Body of pancreas (tissue), 4 donors: ENCODE measurements at places on chromosomes 2 and 18.

- DNase-seq = no peak
Observed at GRCh38 chr2:15069149-15069548, 436.6 kb downstream of the LRATD1 start.

DNA sequence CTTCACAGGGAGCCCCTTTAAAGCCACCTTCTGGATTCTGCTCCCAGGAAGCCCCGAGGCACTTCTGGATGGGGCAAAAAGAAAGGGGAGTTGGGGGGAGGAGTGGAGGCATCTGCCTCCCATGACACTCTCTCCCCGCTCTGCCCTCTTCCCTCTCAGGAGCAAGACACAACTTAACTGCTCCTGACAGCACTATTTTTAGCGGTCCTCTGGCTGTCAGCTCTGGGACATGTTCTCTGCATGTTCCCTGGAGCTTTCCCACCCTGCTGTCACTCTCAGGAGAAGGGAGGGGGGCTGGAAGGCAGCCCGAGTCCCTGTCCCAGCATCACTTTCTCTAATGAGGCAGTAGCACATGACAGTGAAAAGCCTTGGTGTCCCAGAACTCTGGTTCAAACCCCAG lies 32.3 kb downstream of the PLB1 start:
- no peak for DNase-seq

DNA sequence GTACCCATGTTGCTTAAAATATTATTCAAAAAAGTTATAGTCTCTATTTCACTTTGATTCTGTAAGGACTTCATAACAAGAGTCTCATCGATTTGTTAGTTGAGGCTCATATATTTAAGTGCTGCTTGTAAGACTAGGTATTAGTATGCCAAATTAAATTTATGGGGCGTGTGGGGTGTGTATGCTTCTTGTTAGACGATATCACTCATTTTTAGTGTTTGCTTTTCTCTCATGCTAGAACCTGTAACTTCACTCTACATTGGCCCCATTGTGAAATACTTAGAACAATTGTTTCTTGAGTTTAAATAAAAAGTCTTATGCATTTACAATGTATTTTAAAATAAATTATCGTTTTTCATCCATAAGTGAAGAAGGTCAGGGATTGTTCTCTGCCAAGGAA lies 63.6 kb downstream of the CTNNA2 start:
- DNase-seq = no peak

DNA sequence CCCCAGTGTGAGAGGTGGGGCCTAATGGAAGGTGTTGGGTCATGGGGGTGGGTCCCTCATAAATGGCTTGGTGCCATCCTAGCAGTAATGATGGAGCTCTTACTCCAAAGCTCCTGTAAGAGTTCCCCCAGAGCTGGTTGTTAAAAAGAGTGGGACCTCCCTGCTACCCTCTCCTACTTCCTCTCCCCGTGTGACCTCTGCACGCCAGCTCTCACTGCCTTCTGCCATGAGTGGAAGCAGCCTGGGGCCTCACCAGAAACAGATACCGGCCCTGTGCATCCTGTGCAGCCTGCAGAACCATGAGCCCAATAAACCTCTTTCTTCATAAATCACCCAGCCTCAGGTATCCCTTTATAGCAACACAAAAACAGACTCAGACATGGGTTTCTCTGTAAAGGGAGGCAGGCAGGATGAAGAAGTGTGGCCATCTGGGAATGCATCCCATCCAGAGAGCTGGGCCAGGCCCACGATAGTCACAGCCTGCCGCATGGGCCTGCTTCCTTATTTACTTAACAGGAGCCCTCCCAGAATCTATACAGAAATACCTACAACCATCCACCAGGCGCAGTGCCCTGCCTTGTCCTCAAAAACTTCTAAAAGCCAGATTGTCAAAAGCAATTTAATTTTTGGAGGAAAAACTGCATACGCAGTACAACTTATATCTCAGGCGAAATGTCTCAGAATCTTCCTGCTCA lies 7.5 kb downstream of the PRLH start:
- no peak for DNase-seq

- DNase-seq = no peak
Observed at GRCh38 chr18:57014772-57015413, 132.0 kb upstream of the BOD1L2 start.

- no peak for DNase-seq
Observed at GRCh38 chr2:47405757-47406156, 2.8 kb downstream of the MSH2 start.

DNA sequence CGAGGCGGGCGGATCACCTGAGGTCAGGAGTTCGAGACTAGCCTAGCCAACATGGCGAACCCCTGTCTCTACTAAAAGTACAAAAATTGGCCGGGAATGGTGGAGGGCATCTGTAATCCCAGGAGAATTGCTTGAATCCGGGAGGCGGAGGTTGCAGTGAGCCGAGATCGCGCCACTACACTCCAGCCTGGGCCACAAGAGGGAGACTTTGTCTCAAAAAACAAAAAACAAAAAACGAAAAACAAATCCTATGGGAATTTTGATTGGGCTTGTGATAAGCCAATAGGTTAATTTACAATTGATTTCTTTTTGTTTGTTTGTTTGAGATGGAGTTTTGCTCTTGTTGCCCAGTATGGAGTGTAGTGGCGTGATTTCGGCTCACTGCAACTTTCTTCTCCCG lies 24.2 kb upstream of the TOGARAM2 start:
- DNase-seq = no peak

GRCh38 chr2:99710721-99711120 lies 220.9 kb upstream of the REV1 start:
- DNase-seq = no peak

GRCh38 chr2:208320686-208321085 lies 54.6 kb downstream of the PIKFYVE start:
- DNase-seq = no peak

GRCh38 chr18:57624988-57625387 lies 3.4 kb upstream of the NARS1 start:
- no peak for DNase-seq

GRCh38 chr2:210727549-210727948 lies 171.2 kb downstream of the CPS1 start:
- DNase-seq = no peak

DNA sequence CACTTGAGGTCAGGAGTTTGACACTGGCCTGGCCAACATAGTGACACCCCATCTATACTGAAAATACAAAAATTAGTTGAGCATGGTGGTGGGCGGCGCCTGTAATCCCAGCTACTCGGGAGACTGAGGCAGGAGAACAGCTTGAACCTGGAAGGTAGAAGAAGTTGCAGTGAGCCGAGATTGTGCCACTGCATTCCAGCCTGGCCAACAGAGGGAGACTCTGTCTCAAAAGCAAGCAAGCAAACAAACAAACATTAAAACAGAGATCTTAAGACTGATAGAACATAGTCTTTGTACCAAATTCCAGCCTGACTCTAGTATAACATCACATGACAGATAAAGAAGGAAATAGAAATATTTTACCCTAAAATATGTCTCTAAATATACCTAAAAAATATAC lies 168.1 kb downstream of the PTPRM start:
- DNase-seq = no peak

- DNase-seq = no peak
Observed at GRCh38 chr2:139142252-139142880, 362.2 kb upstream of the NXPH2 start.

GRCh38 chr2:169480079-169480465 lies 778 bp downstream of the BBS5 start:
- DNase-seq = no peak

GRCh38 chr2:130389358-130389757 lies 33.5 kb downstream of the PTPN18 start:
- no peak for DNase-seq

- DNase-seq = no peak
Observed at GRCh38 chr2:29314816-29315571, 199.8 kb downstream of the CLIP4 start.

DNA sequence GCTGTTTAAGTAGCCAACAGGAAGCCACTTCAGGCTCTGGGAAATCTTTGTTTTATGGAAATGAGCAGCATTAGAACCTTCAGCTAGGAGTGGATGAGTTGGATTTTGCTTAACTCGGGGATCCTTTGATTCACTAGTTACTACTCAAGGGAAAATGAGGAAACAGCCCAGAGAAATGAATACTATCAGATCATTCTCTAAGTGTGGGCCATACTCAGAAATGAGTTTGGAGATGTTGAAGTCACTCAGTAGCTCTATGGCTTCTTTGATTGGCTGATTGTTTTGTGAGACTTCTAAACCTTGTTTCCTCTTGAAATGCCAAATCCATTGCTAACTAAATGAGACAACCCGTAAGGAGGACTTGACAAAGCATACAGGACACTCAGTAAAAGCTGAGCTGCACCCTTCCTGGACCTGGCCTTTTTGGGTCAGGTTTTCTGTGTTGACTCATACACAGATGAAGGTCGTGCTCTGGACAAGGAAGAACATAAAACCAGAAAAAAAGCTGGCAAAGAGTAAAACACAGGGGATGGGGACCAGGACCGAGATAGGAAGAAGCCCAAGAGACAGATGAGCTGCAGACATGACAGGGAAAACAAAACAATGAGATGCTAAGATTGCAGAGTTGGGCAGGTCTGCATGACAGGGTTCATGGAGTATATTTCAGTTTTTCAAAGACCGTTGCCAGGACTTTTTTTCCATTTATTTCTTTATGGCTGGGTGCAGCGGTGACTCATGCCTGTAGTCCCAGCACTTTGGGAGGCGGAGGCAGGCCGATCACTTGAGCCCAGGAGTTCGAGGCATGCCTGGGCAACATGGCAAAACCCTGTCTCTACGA lies 41.6 kb downstream of the INO80C start:
- DNase-seq = no peak
